ENCODE measurements at places on chromosomes 11 and 22.

DNA sequence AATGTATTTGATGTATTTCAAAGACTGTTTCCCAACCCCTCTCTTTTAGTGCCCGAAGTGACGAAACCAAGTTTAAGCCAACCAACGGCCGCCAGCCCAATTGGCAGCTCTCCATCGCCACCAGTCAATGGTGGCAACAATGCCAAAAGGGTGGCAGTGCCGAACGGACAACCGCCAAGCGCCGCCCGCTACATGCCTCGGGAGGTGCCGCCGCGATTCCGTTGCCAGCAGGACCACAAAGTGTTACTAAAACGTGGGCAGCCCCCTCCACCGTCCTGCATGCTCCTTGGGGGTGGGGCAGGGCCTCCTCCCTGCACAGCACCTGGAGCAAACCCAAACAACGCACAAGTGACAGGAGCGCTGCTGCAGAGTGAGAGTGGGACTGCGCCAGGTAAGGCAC lies 84.1 kb downstream of the TNRC6B start:
- DNase-seq, result no peak

DNA sequence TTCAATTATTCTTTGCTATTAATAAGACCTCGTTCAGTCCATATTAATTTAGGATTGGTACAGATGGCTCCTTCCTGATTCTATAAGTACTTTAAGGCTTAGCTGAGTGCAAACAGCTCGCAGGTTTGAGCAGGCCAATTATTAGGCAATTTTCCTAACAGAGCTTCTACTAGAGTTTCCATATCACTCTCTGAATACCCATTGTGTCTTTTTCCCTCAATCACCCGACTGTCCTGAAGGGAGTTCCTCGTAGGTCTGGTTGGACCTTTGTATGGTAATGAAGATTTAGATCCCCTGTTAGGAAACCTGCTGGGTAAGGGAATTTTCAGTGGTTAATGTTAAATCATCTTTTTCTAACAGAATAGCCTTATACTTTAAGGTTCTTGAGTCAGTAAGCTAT lies 61.1 kb downstream of the ARHGAP42 start:
- no peak for DNase-seq

DNA sequence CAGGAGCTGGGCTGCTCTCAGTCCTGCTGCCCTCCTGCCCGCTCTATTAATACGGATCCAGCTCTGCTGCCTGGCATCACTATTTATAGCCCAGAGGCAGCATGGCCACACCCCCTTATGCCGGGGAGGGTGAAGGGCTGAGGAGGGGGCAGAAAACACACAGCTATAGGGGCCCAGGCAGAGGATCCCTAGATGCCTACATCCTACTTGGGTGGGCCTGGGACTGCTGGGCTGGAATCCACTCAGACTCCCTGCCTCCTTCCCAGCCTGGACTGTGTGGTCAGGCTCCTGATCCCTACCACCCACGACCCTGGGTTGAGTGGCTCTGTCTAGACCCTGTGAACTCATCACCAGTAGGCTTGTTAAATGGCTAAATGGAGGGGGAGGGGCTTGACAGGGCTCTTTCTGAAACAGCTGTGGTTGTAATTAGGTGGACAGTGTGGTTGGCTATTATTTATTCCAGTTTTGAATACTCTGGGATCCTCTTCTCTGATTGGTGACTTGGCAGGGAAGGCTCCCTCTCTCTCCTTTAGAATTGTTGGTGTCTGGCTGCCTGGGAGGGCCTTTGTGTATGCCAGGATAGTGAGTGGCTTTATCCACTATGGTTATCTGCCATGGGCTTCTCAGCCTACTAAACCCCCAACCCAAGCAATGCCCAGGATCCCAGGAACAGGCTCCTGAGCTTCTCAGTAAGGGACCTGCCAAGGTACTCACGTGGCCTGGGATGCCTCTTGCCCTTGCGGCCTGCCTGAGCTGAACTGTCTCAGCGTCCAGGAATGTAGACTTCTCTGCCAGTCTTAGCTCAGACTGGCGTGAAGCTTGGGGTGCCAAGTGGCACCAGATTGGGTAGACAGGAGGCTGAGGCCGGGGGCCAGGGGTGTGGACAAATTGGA lies 15.2 kb downstream of the PHLDB1 start:
- no peak for DNase-seq

DNA sequence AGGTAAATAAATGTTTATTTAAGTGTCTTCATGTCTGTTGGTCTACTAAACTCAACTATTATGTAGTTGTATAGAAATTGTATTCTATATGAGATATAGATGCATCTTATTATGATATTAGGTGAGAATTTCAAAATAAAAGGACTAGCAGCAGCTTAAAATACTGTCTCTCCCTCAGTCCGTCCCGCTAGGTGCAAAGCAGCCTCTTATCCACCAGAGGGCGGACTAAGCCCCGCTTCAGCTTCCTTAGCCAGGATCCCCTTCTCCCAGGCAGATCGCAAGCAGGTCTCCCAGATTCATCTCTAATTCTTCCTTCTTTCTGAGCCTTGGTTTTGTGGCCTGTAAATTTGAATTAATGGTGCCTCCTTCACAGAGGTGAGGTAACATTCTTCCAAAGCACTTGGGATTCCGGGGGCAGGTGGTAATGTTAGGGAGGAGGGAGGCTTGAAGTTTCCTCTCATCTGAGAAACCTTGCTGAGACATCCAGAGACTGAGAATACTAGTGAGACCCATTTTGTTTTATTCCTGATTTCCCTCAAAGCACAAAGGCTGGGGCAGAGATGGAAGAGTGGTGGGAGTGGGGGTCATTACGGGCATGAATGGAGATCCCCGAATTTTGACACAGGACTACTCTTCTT lies 13.5 kb upstream of the INSC start:
- DNase-seq, result peak; percentile 9

- DNase-seq, result no peak
Observed at GRCh38 chr11:26835611-26836010, 113.8 kb upstream of the SLC5A12 start.

DNA sequence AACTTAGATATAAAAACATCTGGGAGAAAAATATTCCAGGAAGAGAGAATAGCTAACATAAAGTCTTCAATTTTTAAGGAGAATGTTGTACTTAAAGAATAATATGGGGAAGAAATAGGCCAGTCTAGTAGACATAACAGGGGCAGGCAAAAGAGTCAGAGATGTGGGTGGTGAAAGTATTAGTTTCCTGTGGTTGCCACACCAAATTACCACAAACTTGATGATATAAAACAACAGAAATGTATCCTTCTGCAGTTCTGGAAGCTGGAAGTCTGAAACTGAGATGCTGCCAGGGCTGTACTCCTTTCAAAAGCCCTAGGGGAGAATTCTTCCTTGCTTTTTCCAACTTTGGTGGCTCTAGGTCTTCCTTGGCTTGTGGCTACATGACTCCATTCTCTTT lies 1309.7 kb downstream of the LRRC4C start:
- DNase-seq, result no peak

DNA sequence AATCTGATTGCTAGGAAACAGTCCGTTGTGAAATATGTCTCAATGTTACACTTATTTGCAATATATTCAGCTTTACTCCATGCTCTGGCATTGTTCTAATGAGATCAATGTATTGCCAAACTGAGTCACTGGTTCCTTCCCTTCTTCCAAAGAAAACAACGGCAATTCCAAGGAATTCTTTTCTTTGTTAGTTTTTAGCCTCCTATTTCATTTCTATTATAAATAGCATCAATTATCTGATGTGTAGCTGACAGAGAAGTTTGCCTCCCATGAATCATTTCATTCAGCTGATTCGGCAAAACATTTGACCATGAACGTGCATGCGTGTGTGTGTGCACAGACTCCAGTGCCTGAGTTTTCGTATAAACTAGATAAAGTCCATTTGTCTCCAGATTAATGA lies 346.8 kb downstream of the ETS1 start:
- no peak for DNase-seq

Measured in stimulated activated CD8-positive, alpha-beta memory T cell treated with anti-CD3 and anti-CD28 coated beads, Interleukin-2, amount 100 ng/mL, for 1 hour (primary cell).